ENCODE measurements at places on chromosomes 6 and 20.

GRCh38 chr6:15129887-15130286 lies 116.0 kb upstream of the JARID2 start:
- no peak for DNase-seq

- no peak for DNase-seq
Observed at GRCh38 chr6:34423254-34423653, 2.6 kb downstream of the RPS10 start.

GRCh38 chr6:24936641-24937317 lies 1.0 kb upstream of the RIPOR2 start:
- DNase-seq = no peak

GRCh38 chr6:138157986-138158638 lies 3.6 kb upstream of the ARFGEF3 start:
- DNase-seq = no peak

DNA sequence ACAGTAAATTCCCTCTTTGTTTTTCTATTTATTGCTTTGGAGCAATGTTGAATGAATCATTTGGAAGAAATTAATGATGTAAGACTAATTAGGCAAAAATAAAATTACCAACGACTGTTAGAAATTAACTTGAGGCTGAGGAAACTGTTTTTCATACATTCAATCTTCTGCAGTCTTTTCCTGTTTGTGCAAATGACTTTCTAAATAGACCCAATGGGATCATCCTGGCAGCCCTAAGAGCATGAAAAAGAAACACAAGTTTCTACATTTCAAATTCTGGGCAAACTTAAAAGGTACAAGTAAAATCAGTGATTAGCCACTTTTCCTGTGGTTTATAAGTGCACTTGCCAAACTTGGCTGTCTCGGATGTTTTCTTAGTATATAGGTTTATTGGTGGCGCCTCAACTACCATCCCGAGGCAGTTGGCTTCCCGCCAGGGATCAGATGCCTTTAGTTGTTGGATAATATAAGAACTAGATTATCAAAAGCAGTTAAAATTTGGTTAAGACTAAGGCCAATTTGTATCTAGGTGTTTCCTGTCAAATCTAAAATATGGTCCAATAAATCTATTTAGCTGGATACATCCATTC lies 181.2 kb downstream of the ISM1 start:
- DNase-seq = no peak

DNA sequence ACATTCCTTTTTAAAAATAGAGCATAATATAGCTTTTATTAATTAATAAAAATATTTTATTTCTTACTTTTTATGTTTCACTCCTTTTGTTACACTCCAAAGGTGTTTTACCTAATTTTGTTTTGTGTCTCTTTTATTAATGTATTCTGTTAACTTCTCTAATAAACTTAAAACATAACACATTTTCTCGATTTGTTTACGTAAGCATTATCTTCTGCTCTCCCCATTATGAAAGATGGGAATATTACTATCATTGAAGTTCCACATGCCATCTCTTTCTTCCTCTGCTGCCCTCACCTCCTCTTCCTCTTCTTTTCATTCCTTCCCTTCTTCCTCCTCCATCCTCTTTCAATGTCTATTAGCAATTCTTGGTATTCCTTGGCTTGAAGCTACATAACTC lies 85.0 kb upstream of the HCRTR2 start:
- no peak for DNase-seq

GRCh38 chr6:128235556-128235955 lies 284.8 kb downstream of the PTPRK start:
- DNase-seq = no peak

DNA sequence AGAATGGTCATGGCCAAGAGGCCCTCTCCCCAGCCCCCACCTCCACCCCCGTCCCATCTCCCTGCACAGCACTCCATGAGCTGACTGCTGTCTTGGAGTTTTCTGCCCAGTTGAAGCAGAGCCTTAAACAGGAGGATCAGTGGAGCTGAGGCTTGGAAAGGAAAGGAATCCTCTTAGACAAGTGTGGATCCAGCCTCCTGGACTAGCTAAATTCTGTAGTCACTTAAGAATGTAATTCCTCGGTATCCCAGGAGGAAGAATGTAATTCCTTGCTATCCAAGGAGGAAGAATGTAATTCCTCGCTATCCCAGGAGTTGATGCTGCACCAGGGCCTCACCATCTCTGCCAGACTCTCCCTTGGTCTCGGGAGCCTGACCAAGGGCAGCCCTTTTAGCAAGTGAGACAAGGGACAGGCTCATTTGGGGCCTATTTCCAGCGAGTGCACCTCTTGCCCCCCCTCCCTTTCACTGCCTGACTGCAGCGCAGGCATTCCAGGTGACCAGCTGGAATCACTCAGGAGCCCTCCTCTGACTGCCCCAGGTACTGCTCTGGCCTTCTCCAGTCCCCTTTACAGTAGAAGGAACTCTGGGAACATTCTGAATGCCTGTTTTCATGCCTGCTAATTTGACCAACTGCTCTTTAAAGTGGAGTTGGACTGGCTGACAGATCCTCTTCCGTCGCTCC lies 76.2 kb downstream of the TCP11 start:
- no peak for DNase-seq

GRCh38 chr6:137269803-137270202 lies 50.6 kb upstream of the IFNGR1 start:
- DNase-seq = no peak

DNA sequence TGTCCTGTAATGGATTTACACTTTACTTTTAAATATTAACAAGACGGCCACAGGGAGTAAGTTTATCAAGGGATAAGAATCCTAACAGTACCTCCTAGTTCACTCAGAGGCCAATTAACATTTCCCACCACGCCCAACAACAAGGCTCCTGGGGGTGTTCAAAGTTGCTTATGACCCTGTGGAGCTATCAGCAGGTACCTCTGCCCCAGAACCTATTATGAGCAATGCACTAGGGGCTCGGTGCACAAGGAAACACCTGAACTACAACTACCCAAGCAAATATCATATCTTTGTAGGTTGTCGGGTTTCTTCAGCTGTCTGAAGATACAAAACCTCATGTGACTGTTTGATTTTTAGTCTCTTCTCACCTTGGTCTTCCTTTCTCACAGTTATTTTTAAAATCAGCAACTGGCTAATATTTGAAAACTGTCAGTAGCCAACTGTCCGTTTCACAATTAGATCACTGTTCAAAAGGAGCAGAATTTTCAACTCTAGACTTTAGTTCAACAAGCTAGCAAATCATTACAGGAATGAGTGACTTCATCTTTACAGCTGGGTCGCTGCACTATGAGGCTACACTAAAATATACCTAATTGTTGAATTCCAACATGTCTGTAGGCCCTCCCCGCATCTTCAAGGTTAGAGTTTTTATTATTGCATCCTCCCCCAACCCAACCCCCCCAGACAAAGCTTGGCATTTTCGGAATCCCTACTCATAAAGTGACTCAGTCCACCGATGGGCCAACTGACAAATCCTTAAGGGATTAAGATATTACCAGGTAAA lies 38.1 kb downstream of the B4GALT5 start:
- DNase-seq = no peak

- no peak for DNase-seq
Observed at GRCh38 chr6:6932341-6932740, 175.4 kb upstream of the RREB1 start.

GRCh38 chr6:14748679-14749078 lies 497.2 kb upstream of the JARID2 start:
- DNase-seq = no peak

DNA sequence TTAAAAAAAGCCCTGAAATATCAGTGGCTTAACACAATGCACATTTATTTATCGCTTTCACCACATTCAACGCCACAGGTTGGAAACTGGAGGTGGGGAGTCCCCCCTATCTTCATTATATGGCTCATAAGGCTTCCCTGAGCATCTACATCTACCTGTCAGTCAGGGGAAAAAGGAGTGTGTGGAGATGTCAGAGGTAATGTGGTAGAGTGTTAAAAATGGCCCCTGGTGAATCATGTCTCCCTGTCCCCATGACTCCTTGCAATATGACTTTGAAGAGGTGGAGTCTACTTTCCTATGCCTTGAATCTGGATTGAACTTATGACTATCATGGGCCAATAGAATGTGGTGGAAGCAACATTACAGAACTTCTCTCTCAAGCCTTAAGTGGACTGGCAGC lies 65.5 kb upstream of the BTBD3 start:
- DNase-seq = no peak

- DNase-seq = no peak
Observed at GRCh38 chr6:23370051-23370450, 756.0 kb upstream of the NRSN1 start.

- no peak for DNase-seq
Observed at GRCh38 chr6:41682497-41683272, 44.4 kb downstream of the MDFI start.

- no peak for DNase-seq
Observed at GRCh38 chr20:64077541-64077875, 1.8 kb downstream of the RGS19 start.

DNA sequence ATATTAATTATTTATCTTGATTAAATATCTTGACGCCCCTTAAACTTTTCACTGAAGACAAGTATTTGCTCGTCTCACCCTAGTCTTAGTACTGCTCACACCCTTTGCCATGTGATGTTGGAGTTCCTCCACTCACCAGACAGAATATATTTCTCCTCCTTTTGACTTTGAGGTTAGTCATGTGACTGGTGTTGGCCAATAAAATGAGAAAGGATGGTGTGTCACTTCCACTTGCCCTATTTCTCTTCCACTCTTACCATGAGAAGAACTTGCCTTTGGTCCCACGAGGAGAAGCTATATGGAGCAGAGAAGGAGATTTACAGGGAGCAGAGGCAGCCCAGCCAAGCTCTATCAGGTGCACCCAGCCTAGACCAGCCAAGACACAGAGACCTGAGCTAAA lies 64.9 kb upstream of the TAB2 start:
- no peak for DNase-seq

GRCh38 chr6:127971945-127972391 lies 71.1 kb upstream of the THEMIS start:
- DNase-seq = peak; percentile 76

DNA sequence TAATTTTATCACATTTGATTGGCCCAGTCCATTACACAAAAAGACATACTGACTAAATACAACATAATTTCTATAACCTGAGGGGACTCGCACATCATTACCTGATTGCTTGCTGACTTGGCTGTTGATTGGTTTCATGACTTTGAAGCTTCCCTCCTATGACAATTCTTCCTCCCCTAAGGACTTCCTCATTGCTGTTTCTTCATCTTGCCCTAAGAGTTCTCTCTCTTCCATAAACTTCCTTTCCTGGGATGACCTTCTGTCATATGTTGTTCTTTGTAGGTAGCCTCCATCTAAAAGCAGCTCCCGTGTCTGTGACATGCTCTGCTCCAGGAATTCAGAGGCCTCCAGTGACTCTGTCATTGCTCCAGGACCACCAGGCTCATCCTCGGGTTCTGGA lies 22.6 kb downstream of the RSPH3 start:
- no peak for DNase-seq

DNA sequence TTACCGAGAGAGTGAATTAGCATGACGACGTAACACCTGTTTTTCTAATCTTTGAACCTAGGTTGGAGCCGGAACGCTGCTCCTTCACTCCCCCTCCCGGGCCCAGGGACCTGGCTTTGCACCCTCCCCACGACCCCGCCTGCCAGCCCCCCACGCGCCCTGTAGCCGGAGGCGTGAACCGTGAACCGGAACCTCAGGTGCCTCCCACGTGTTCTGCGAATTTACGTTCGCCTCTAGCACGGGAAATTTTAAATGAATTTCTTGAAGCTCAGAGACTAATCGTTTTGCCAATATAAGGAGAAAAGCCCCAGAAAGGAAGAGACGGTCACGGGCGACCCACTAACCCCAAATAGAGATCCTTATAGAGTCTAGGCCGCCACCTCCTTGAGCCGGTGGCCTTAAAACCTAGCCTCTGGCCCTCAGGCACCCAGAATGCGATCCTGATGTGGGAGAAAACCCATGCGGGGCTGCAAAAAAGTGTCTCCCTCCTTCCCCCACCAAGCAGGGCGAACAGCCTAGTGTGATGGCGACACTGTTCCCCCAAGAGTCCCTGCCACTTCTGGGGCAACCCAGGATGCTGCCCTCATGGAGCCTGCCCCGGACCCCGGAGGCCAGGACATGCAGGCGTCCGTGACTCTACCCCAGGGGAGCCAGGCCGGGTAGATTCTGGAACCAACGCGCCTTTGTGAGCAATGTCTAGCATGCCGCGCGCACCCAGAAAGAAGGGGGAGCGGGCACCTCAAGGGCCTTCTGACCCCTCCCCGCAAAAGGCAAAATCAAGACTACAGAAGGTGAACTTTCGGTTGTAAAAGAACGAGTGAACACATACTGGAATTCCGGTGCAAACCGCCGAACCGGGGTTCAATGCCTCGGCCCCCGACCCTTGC lies 2.7 kb upstream of the SIM1 start:
- DNase-seq = no peak

DNA sequence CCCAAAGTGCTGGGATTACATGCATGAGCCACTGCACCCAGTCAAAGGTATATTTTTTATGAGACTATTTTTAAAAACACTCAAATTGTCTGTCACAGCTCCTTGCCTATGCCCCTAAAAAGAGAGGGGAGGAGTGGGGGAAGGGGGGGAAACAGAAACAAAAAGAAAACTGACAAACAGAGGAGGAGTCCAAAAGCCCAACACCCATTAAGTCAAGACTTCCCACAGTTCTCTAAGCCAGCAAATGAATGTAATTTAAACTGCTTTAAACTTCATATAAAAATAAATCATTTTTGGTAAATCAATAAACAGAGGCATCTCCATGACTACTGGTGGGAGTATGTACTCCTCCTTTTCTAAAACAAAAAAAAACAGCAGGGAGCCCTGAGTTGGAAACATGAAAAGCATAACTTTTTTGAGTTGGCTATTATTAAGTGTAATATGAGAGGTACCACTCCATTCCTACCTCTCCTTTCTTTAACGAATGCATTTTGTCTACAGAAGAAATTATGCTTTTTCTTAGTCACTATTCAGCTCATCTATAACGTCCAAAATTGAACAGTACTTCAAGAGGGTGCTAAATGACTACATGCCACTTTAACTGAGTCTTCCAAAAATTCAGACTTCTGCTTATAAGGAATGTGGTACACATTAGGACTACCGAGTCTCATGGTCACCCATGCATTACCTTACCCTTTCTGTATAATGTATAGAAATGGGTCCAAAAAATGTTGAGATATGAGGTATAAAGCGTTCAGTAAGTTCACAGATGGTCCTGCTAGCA lies 119.0 kb upstream of the PRSS16 start:
- DNase-seq = no peak

- peak; percentile 24 for DNase-seq
Observed at GRCh38 chr6:11854408-11855165, 76.0 kb upstream of the ADTRP start.

DNA sequence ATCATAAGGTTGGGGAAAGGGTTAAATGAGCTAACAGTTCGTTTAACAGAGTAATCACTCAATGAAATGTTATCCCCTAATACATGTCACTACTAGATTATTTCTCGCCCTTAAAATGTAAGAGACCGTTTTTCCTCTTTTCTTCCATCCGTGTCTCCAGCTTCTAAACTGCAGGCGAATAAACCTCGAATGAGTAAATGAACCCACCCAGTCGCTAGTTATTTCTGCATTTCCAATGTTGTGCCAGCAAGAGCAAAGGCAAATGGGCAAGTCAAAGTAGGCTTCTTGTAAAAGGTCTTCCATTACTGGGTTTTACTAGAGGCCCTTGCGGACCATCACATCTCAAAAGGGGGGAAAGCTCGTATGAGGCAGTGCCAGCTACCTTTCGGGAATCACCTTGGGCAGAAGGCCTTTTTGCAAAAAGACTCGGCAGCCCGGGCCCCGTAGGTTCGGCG lies 400 bp upstream of the SMAP1 start:
- DNase-seq = no peak
